Femur (tissue), 1 donor: ENCODE measurements at places on chromosomes 1 and 21.

DNA sequence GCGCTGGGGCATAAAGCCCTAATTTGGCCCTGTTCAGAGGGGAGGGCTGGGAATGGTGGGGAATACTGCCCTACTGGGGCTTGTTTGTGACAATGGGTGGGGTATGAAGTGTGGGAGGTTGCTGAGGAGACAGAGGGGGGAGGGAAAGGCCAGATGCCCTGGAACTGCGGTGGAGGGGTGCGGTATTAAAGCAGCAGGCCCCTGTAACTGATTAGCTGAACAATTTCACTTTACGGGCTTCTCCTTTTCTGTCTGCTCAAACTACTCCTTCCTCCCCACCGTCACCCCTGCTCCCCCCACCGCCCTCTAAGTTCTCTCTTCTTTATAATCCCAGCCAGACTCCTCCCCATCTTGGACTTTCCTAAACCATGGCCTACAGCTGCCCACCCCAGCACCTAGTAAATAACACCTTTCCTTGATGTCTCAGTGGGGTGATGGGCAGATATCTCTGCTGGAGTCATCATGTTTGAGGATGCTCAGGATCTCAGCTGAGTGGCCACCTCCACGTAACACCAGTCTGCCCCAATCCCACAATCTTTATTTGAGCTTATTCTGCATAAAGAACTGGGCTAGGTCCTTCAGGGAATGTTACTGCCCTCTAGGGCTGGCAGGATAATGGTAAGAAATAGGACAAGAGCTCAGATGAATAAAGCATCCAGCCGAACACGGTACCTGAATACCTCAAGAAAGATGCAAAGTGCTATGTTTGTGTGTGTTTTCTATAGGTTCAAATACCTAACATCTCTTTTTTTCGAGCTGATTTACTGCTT is 33.5 kb downstream of the XCL1 start:
- DNase-seq: no peak

DNA sequence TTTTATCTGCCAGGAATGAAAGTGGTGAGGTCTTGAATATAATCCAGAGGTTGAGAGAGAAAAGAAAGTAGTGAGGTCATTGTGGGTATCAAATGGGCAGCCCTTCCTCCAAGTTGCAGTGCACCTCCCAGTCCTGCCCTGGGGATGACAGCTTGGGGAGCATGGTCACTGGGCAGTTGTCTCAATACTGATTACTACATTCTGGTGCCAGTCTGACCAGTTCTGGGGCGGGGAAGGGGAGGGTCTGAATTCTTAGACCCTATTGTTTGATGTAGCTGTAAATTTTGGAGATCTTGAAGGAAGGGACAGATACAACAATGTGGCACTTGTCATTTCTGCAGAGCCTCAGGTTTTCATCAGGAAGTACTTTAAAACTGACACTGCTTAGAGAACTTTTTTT is 11.2 kb downstream of the SLFNL1 start:
- no peak for DNase-seq

DNA sequence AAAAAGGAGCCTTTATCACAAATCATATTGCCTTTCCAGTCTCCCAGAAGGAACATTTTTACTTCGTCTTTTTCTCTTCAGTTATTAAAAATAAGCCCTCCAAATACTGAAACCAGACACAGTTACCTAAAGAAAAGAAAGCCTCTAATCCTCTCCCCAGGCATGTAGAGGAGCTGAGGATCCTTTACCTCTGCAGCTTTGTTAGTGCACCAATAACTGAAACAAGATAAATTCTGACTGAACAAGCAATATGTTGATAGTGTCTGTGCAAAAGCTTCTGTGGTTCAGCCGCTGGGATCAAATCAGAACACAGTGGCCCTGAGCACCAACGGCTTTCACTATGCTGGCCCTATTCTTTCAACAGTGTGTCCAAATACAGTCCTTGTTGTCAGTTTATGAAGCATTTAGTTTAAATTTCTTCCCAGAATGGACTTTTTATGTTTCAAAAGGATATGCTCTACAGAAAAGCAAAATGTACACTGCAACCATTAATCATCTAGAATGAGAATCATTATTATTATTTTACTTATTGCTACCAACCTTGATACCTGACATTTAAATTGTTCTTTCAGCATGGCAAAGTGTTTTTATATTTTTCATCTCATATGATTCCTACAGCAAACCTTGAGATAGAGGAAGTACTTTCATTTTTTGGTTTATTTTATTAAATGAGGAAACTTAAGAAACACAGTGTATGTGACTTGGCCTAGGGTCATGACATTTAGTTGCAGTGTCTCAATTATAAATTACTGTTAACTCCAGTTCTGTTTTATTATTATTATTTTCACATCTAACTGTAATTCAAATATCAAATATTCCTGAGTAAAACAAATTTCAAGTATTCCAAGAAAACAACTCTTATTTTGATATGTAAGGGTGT is 217.9 kb downstream of the NEGR1 start:
- no peak for DNase-seq

- DNase-seq: no peak
Observed at GRCh38 chr1:27108588-27108987, 46.3 kb downstream of the SLC9A1 start.

GRCh38 chr1:198848206-198848605 is 209.4 kb downstream of the PTPRC start:
- DNase-seq: no peak

DNA sequence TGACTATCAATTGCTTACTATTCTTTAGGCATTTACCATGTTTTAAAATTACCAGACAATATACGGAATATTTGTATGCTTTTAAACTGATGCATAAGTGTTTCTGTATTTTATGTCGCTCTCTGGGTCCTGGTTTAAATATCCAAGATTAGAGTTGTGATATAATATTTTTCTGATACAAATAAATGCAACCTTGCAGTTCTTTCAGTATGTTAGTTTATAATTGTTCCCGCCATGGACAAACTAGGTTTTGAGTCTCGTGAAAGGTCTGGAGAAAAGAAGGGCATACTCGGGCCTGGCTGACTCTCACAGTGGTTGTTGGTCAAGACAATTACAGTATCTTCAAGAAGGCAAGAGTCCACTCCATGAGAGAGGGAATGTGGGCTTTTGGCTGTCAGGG is 72.6 kb upstream of the AJAP1 start:
- no peak for DNase-seq

DNA sequence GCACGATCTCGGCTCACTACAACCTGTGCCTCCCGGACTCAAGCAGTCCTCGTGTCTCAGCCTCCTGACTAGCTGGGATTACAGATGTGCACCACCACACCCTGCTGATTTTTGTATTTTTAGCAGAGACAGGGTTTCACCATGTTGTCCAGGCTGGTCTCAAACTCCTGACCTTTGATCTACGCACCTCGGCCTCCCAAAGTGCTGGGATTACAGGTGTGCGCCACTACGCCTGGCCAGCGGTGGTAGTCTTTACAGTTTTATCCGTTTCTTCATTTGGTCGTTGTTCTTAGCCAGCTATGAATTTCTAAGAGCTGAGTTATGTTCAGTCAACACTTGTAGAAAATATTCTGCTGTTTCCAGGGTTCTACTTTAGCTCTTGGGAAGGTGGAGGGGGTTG is 53.3 kb downstream of the AKNAD1 start:
- DNase-seq: no peak

GRCh38 chr21:15333951-15334350 is 269.2 kb upstream of the NRIP1 start:
- DNase-seq: no peak

DNA sequence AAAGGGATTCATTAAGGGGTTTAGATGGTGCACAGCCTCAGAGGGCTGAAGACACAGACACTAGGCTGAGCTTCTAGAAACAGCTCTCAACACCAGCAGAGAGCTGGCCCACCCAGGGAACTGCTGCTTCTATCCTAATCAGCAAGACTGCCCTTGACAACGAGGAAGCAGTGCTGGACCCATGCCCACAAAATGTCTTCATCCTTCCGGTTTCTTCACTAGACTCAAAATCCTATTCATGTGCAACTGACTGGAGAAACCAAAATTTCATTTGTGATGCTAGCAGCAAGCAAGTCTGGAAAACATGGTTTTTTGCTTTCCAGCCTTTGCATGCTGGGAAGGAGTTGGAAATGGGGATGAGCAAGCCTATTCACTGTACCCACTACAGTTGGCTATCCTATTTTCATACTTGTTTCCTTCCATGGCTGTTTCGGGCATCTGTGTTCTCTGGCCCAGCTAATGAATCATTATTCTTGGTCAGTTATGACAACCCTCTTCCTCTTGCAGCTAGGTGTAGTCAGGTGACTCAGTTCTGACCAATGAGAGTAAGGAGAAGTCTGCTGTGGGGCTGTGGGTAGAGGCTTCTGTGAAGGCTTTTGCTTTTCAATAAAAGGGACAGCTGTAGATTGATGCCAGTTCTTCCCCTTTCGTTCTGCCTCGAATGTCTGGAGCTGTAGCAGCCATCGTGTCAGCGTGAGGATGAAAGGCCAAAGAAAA is 14.6 kb upstream of the TMEM61 start:
- peak; percentile 73 for DNase-seq

DNA sequence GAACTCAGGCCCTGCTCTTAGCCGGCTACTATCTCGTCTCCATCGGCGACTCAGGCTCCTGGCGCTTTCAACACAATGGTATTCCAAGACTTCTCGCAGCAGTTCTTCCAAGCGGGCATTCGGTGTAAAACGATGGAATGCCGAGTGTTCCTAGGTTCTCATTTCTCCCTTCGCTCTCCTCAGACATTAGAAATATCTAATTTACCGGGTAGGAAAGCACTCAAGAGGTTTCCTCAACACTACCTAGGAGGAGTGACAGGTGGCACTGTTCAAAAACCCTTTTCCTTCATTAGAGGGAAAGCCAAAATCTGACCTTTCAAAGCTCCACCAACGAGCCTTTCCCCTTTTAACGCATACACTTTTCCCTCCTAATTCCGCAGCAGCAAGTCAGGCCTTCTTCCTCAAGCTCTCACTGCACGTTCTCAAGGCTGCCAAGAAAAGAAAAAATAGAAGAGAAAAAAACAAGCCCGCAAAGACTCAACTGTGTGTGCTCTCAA is 601 bp downstream of the UBE2G2 start:
- DNase-seq: no peak

- DNase-seq: no peak
Observed at GRCh38 chr1:241332987-241333386, 24.0 kb downstream of the RGS7 start.

- DNase-seq: peak; percentile 72
Observed at GRCh38 chr21:45138199-45139002, 64.0 kb downstream of the ADARB1 start.

DNA sequence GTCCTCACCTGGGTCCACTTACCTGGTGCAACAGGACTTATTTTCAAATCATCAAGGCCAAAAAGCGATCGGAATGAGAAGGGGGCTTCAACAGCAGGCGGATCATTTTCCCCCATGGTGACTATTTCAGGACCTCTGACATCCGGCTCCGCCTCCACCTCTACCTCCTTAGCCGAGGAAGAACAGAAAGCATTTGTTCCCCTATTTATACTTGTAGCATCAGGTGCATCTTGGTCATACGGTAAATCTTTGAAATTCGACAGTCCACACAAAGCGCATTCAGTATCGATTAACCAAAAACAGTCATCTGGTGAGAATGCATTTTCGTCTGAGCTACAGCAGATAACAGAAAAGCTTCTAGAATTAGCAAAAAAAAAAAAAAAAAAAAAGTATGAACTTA is 550 bp downstream of the TMPRSS3 start:
- DNase-seq: no peak

DNA sequence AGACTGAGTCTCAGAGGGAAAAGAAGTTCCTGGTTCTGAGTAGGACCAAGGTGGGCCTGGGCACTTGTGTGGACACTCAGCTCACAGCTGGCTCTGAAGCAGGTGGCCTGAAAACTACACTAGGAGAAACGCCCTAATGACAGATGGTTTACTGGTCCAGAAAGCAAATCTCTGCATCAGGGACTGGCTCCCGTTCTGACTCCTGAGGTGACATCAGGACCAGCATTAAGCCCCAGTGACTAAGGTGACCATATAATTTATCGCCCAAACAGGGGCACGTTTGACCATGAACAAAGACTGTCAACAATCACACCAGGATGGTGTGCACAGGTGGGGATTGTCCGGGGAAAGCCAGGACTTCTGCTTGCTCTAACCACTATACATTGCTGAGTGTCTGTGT is 12.2 kb upstream of the CD34 start:
- no peak for DNase-seq
